DMS153 (cell line): ENCODE measurements at places on chromosomes 6 and 20.
A peak's percentile ranks its signal among the peaks of the same experiment; 100 is the strongest.

DNA sequence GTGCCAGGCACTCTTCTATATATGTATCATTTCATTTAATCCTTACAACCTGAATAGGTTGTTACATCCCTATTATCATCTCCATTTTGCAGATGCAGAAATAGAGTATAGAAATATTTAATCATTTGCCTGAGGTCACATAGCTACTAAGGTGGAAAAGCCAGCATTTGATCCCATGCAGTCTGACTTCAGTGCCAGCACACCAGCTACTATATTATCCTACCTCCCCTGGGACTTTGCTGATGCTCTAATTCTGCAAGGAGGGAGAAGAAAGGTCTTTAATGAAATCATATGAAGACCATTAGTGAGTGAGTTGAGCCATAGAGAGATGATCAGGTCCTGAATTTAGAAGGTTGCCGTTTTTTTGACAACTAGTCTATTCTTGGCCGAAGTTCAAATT, 53.7 kb downstream of the TOP1 start:
- DNase-seq, result no peak

DNA sequence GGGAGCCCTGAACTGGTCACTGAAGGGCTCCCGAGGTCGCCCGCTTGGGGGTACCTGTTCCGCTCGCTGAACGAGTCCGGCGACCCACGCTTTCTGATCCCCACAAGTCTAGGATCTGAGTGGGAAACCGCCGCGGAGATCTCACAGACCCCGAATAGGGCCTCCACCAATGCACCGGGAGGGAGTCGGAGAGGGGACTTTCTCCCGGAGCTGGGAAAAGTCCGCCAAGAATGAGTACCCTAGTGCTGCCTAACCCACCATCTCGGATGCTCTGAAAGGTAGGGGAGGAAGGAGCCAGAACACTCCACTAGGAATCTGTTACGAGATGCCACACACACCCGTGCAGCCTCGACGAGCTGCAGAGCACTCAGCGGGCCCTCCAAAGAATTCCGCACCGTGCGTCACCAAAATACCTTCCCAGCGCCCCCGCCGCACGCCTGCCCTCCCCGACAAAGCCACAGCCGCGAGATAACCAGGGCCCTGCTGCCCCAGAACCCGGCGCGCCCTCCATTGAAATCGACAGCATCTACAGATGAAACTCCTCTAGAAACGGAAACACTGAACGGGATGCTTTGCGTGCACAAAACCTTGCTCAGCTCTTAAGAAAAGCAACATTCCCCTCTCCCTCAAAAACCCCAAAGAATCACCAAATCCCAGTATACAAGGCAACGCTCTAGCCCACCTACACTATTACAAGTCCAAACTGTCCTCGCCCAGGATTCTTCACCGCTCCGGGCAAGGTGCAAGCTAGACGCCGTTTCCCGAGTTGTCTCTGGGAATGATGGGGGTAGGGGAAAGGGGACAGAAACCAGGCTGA, 686 bp downstream of the COL12A1 start:
- DNase-seq, result no peak

- DNase-seq, result no peak
Measured at GRCh38 chr20:56954797-56955196, 311.6 kb downstream of the BMP7 start.

- DNase-seq, result no peak
Measured at GRCh38 chr6:106771822-106772221, 142.4 kb downstream of the QRSL1 start.

DNA sequence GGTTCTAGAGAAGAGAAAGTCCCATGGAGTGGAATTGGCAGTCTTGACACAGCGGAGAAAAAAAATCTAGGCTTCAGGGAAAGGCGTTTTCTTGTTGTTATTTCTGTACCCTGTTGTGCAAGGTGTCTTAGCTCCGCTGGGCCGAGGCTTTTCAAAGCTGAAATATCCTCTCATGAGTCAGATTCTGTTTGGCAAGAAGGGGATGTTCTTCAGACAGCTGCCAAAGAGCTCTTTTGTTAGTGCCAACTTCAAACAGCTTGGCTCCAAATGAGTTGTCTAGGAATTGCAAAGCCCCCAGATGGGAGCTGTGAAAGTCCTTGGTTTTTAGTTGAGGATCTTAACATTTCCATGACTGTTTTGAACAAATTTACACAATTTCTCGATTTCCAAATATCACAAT, 45.6 kb downstream of the LRRN4 start:
- no peak for DNase-seq

GRCh38 chr6:114030767-114031166, 59.8 kb upstream of the HDAC2 start:
- no peak for DNase-seq

DNA sequence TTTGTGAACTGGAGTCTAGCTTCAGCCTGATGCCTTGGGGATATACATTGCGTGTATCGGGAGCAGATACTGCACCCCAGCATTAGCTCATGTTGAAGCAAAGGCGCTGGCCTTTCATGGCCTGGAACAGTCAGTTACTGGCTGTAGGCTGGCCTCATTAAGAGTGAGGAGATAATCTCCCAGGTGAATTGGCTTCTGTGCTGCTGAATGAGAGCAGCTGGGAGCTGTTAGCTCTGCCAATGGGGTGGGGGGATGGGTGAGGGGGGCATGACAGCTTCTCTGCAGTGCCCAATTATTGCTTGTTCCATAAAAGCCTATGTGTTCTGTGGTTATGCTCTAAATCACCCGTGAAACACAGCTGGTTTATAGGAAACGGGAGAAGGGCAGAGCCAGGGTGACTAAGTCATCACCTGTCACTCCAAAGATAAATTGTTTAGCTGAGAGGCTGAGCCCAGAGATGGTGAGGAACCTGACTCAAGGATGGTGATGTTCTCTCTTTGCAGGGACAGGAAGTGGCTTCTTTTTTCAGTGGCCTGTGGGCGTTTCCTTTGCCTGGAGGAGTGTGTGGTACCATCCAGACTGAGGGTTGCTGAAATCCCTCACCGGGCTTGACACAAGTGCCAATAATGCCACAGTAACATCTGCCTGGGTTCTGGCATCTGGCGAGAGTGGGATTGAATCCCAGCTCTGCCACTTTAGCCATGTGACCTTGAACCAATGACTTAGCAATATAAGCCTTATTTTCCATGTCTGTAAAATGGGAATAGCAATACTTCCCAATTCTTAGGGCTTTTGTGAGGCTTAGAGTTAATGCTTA, 170.8 kb downstream of the BCAS1 start:
- peak; percentile 96 for DNase-seq

DNA sequence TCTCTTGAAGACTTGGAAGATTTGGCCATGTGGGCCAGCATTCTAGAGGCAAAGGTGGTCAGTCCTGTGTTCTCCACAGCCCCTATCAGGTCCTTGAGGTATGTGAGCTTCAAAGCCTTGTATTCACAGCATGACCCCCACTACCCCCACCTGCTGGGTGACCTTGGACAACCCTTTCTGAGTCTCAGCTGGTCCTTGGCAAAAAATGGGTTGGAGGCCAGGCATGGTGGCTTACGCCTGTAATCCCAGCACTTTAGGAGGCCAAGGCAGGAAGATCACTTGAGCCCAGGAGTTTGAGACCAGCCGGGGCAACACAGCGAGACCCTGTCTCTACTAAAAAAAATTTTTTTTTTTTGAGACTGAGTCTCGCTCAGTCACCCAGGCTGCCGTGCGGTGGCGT, 42.6 kb downstream of the UBE2V1 start:
- no peak for DNase-seq

DNA sequence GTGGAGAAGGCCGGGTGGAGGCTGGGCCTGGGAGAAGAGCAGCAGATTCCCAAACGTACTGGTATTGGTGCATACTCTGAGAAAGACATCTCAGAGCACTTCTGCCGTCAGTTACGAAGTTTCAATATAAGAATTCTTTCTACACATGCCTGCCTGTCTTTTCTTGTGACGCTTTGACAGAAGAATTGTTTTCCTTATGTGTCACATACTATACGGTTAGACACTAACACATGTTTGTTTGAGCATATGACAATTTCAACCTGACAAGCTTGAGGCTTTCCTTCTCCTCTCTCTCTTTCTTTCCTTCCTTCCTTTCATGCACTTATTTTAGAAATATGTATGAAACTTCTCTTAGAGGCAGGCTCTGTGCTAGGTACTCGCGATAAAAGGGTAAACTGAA, 360.0 kb downstream of the QKI start:
- DNase-seq, result no peak

- DNase-seq, result no peak
Measured at GRCh38 chr20:61960836-61961235, 104.8 kb downstream of the TAF4 start.

DNA sequence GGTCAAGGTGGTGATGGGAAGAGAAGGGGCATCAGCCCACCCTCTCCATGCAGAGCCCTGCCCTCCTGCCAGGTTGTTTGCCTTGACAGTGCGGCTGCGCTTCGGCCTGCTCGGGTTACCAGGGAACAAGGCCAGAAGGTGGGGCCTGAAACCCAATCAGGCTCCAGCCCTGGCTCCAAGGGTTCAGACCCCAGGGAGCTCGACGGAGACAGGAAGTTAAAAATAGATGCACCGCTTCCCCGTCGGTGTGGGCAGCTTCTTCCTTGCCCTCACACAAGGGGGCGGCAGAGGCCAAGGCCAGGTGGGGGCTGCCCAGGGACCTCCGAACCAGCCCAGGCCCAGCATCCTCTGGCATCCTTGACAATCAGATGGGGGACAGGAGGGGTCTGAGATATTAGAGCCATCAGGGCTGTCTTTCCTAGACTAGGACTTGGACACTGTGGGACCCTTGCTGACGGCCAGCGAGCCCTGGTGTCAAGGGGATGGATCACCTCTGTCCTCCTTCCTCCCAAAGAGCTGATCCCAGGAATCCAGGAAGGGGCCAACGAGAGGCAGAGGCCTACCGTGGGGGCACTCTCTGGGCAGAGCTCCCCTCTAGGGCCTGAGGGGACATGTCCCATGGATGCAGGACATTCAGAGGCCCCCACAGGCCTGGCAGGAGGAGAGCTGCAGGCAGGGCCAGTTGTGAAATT, 65.2 kb downstream of the RIPOR3 start:
- peak; percentile 74 for DNase-seq

GRCh38 chr6:36334832-36335459, 1.7 kb downstream of the BNIP5 start:
- DNase-seq, result no peak

DNA sequence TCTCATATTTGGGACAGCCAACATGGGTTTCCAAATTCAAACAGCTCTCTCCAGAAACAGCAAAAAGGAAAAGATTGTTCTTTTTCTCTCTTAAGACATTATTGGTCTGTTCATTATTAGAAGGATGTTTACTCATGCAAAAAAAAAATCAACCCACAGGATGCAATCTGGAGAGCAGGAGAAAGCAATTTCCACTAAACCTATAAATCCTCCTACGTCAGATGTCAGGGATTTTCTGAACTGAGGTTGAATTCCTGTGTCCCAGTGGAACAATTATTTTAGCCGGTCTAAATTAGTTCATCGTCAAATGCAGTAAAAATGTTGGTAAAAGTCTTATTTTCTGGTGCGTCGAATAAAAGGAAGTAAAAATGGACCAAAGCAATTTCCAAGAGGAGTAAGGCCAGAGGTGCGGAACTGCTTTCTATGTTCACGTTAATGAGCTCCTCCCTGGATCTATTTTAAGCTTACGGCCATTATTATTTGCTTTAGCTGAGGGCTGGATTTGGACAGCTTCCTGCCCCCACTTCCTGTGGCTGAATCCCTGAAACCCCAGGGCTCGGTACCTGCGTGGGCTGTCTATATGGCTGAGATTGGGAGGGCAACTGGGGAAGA, at the start of gene GABRR1:
TSS of gene GABRR1 (minus strand) at position 60 of the 612 bp plus-strand sequence. CDS start at position 24, 36 bp downstream.
- peak; percentile 88 for DNase-seq

DNA sequence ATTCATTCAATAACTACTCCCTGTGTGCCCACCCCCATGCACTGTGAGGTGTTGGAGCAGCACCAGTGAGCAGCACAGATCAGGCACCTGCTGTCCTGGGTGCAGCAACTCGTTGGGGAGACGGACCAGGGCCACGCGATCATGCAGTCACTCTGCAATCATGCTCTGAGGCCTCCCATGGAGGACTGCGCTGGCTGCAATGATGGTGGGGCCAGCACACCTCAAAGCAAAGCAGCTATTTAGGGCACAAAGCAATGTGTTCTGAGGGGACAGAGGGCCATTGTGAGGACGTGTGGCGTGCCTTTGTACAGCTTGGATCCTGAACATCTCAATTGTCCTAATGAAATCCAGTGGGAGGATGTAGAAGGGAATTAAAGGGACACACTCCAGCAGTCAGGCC, 41.0 kb upstream of the MPC1 start:
- no peak for DNase-seq

- no peak for DNase-seq
Measured at GRCh38 chr6:128379577-128379976, 140.8 kb downstream of the PTPRK start.

- no peak for DNase-seq
Measured at GRCh38 chr20:44361021-44361420, 5.5 kb downstream of the HNF4A start.

DNA sequence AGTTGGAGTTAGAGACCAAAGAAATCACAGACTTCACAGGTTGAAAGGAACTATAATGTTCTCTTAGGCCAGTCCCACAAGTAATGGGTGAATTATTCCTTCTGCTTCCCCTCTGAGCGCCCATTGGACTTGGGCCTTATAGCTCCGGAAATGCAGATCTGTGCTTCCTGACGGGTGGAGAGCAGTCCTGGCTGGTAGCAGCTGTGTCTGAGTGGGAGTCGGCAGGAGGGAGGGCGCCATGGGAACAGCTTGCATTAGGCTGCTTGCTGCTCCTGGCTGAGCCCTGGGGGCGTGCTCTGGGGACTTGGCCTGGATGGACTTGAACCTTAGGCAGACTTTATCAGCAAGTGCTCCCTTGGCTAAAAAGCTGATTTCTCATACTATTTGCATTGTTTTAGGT, 18.4 kb upstream of the NUP153 start:
- DNase-seq, result no peak

DNA sequence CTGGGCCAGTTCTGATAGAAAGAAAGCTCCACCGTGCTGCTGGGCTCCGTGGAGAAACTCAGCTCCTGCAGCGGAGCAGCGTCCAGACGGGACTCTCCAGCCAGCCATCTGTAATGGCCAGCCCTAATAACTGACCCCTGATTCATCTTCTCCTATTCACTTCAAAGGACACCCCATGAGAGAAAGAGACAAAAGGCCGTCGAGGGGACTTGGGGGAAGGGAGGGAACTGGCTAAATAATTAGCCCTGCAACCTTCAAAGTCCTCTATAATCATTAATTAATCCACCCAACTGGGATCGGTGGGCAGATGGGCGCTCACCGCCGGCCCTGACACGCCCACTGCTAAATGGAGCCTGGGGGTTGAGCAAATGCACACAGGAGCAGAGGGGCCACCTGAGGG, 512.4 kb downstream of the CD83 start:
- DNase-seq, result no peak

GRCh38 chr6:42482174-42482573, 30.4 kb upstream of the TRERF1 start:
- no peak for DNase-seq

DNA sequence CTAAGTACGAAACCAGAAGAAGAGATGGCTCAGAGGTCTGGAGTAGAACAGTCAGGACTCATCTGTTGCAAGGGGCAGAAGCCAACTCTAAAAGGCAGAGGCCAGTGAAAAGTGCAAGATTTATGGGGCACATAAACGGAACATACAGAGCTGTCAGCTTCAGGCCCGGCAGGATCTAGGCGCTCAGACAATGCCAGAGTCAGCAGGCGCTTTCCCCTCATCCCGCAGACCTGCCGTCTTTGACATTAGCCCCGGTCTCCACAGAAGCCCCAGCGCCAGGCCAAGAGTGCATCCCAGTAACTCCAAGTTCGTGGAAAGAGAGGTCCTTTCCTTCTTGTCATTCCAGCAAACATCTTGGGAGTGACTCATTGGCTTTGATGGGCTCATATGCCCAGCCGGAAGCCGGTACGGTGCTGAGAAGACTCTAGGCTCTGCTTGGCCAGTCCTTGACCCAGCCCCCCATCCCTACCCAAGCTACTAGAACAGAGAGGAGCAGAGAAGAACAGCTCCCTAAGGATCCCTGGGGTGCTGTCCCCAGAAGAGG, 260.9 kb downstream of the TAF4 start:
- no peak for DNase-seq
